Stimulated activated CD8-positive, alpha-beta memory T cell treated with anti-CD3 and anti-CD28 coated beads, Interleukin-4, amount 100 ng/mL, for 1 hour (primary cell): ENCODE measurements at places on chromosomes 5 and 9.

DNA sequence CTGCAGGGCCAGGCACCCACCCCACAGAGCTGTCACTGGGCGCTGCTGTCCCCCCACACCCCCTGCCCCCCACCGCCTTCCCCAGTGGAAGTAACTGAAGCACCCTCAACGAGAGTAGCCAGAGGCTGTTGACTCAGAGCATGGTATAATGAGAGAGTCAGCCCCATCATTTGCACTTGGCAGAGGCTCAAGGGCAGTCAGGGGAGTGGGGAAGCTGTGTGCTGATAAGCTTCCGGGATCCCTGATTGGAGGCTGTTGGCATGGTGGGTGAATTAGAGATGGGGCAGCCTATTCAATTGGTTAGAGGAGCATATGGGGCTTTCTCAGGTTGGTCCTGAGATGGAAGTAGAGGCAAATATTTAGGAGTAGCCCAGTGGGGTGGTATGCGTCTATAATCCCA, 77.1 kb upstream of the GOLM1 start:
- DNase-seq: no peak

- no peak for DNase-seq
Measured at GRCh38 chr5:168740092-168740800, 161.1 kb upstream of the PANK3 start.

DNA sequence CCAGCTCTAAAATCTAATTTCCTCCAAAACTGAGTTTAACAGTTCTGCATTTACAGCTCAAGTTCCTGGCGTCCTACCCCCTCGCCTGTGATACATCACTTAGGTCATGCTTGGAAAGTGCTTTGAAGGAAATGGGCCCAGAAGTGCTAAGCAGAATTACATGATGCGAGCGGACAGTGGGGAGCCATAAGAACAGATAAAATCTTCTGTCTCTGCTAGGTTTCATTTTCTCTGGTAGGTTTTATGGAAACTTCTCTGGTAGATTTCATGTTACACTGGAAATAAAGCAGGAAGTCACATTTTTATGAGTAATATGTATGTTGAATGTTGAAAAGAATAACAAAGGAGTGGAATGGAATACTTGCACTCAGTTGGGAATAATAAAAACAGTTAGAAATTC, 138.3 kb downstream of the ZDHHC21 start:
- DNase-seq: no peak

- no peak for DNase-seq
Measured at GRCh38 chr5:100828071-100828897, 74.8 kb downstream of the ST8SIA4 start.

DNA sequence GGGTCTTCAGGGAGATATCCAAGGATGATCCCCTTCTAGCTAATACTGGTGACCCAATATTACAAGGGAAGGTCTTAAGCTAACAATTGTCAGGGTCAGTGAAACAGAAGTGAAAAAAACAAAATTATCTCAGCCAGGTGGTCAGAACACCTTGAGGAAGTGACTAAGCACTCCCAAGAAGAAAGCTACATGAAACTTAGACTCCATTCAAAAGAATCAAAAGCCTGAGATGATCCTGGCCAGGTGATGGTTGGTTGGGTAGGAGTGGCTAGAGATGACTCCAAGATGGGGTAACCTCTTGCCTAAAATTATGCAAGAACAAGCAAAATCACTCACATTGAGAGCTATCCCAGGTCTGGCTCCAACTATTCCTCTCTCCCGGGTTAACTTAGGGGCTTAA, 5.4 kb downstream of the VCP start:
- DNase-seq: no peak

- DNase-seq: no peak
Measured at GRCh38 chr9:138099803-138100598, 222.4 kb downstream of the CACNA1B start.

- DNase-seq: no peak
Measured at GRCh38 chr9:98545021-98545420, 163.7 kb downstream of the GABBR2 start.
